CD4-positive, alpha-beta T cell treated with Interleukin-17A for 1 hour (primary cell): ENCODE measurements at places on chromosomes 5 and 9.
A peak's percentile ranks its signal among the peaks of the same experiment; 100 is the strongest.

DNA sequence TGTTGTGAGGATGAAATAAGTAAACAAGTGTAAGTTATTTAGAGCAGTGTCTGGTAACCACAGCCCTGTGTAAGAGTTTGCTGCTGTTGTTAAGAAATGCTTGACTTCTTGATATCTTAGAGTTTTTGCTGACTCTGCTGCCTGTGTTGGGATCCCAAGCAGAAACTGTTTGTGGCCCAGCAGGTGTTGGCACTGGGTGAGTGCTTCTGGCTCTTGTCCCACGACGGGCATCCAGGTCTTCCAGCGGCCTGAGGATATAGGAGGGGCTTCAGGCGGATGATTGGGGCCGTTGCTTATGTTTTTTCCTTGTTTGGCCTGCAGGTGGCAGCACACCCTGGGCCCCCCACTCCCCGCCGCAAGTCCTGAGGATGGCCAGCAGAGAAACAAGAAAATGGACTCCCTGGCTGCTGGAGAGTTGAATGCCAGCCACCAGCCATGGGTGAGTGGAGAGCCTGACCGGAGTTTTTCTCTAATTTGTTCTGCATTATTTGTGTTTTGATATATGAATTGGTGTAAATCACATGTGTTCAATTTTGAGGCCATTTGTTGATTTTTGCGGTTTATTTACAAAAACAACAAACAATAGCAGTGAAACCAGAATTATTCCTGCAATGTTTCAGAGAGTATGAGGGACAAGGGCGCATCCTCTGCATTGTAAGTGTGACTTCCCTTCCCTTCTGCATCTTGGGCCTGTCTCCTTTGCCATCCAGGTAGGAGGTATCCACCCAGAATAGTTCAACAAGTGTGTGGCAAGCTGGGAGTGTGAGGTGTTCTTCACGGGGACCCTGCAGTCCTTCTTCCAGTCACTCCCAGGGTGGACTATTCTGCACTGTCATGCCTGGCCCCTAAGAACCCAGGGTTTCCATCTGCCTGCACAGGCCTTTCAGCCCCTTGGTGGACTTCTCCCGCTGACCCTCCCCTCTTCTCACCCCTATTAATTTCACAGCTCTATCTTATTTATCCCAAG, 50.3 kb downstream of the SLC22A5 start:
- peak; percentile 75 for DNase-seq

DNA sequence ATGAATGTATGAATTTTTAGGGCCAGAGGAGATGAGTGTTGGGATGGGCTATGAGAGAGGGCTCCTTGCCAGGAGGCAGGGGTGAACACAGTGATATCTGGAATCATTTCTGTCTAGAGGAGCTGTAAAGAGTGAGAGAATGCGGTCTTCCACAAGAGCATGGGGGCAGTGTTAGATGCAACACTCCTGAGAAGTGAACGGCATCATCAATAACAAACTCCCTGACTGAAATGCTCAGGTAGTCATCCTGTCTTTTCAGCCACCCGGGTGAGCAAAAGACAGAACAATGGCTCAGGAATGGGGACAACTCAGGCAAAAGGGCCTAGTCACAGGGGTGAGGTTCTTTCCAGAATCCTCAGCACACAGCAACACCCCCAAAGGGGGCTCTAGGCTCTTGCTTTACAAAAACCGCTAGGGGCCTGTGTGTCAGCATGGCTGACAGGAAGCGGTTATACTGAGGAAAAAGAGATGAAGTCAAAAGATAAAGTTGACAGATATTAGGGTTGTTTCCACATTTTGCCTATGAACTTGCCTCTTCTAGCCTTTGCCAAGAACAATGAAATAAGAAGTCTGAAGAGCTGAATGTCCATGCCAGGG, 104.6 kb upstream of the LRRTM2 start:
- peak; percentile 32 for DNase-seq

GRCh38 chr5:146967646-146968045, 89.1 kb upstream of the PPP2R2B start:
- DNase-seq: no peak

GRCh38 chr5:115995351-115995750, 33.1 kb downstream of the LVRN start:
- no peak for DNase-seq

GRCh38 chr9:73880101-73880500, 617.0 kb upstream of the RORB start:
- DNase-seq: no peak

DNA sequence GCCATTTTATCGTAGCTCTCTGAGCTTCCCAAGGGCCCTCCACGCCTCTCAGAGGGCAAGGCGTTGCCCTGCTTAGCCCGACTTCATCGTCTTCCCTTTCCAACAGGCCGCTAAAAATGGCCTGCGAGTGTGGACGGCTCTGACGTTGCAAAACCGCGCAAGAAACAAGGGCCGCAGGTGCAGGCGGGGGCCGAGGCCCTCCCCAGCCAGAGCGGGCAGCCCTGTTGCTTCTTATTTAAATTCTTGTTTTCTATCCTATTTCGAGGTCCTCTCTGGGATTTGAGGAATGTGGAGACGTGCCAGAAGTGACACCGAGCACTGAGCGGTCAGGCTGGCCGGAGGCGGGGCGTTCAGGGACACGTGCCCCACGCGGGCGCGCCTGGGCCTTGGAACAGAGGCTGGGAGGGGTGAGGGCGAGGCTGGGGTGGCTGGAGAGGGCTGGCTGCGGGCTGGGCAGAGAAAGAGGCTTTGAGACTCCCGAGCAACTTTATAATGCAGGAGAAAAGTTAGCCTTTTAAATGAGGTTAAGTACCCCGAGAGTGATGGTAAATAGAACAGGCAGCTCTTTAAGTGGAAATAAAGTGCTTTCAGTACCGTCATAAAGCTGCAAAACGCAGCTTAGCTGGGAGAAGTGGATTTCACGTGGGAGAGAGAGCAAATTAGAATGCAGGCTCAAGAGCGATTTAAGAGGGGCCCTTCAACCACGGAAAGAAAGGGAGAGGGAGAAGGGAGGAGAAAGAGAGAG, 243.6 kb downstream of the AUH start:
- DNase-seq: no peak

GRCh38 chr5:1895739-1896420, 13.2 kb upstream of the IRX4 start:
- DNase-seq: no peak

GRCh38 chr5:137666461-137666850, 69.4 kb downstream of the KLHL3 start:
- DNase-seq: no peak

- no peak for DNase-seq
Observed at GRCh38 chr9:22103685-22104575, 94.8 kb upstream of the CDKN2B start.

GRCh38 chr9:90698871-90699440, 56.3 kb upstream of the DIRAS2 start:
- no peak for DNase-seq

DNA sequence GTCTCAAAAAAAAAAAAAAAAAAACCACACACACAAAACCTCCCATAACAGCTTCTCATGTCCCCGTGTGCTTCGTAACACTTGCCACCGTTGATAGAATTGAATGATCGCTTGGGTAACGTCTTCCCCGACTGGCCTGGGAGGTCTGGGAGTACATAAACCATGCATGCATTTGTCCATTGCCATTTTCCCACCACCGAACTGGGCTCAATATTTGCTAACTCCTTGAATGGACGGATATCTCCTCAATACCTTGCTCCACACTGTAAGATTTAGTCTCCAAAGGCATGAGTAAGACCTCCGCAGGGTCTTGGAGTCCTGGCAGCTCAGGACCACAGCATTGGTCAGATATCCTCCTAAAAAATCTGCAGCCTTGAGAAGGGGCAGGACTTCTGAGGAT, 3.2 kb upstream of the P4HA2 start:
- no peak for DNase-seq

- no peak for DNase-seq
Observed at GRCh38 chr9:134463280-134463679, 137.0 kb downstream of the RXRA start.

- DNase-seq: peak; percentile 78
Observed at GRCh38 chr5:177309351-177310191, 2.1 kb downstream of the MXD3 start.

- DNase-seq: no peak
Observed at GRCh38 chr9:36214571-36214970, 23.9 kb downstream of the CLTA start.

GRCh38 chr9:127976498-127976897, 4.3 kb downstream of the EEIG1 start:
- peak; percentile 68 for DNase-seq

- DNase-seq: no peak
Observed at GRCh38 chr5:119840175-119840574, 210.8 kb downstream of the FAM170A start.

DNA sequence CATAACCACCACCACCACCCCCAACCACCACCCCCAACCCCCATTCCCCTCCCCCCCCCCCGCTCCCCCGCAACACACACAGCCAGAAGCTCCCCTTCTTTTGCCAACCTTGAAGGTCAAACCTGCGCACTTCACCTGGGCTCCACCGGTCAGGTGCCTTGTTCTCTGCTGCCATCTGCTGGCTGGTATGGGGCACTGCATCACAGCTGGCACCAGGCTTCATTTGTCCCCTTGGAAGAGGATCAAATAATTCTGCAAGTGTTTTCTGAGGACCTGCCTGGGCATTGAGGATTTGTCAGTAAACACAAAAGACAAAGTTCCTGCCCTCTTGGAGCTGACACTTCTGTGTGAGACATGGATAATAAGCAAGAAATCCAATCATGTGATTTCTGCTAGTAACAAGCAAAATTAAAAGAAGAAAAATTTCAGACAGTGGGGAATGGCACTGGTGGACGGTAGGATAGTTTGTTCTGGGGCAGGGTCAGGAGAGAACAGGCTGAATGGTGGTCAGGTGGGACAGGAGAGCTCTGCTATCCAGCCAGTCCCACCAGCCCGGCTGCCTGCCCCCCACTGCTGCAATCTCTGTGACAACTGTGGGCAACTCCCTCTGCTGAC, 55.6 kb upstream of the LMX1B start:
- DNase-seq: peak; percentile 74

DNA sequence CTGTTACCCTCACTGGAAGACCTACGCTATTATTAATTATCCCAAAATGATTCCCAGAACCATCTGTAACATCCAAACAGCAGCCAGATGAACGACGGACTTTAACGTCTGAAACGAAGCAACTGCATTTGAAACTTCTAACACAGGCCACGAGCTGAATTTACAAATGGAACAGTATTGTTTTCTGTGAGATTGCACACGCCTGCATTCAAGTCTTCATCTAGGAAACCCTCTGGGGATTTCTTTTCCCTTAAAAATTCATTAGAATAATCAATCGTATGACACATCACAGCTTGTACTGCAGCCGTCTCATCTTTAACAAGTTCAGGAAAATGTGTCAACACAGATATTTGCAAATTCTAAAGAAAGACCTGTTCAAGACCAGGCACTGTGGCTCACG, 80.2 kb downstream of the MYO10 start:
- DNase-seq: no peak

DNA sequence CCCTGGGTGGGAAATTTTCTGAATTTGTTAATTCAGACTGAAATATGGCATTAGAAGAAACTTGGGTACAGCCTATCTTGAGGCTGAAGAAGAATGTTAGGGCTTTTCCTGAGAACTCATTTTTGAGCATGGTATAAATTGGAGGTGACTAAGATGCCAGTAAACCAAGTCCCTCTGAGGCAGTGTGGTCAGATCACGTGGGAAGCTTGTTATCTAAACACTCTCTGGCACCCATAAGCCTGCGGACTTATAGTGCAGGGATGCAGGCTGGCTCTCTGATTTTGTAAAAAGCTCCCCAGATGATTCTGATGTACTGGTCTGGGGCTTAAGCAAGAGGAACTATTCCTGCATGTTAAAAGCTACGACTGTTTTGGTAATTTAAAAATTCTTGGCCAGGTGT, 34.3 kb downstream of the MTMR12 start:
- peak; percentile 23 for DNase-seq

- no peak for DNase-seq
Observed at GRCh38 chr9:88307136-88307535, 81.1 kb upstream of the SPIN1 start.

DNA sequence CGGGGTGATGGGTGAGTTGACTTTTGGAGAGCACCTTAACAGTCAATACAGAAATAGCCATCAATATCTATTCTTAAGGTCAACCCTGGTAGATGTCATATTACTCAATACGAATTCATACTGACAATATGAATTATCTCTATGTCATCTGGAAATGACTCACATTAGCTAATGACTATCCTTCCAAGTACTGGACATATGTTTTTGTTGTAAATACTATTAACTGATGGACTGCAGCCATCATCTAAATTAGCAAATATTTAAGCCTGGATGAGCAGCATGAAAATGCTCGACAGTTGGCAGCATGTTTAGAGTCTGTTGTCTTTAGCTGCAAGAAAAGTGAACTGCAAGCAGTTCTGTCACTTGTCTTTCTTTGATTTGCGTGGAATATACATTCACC, 19.6 kb upstream of the ISOC1 start:
- no peak for DNase-seq

GRCh38 chr9:121839726-121840500, 188.5 kb downstream of the DAB2IP start:
- DNase-seq: no peak

GRCh38 chr9:37620396-37620795, 28.0 kb upstream of the TOMM5 start:
- no peak for DNase-seq

DNA sequence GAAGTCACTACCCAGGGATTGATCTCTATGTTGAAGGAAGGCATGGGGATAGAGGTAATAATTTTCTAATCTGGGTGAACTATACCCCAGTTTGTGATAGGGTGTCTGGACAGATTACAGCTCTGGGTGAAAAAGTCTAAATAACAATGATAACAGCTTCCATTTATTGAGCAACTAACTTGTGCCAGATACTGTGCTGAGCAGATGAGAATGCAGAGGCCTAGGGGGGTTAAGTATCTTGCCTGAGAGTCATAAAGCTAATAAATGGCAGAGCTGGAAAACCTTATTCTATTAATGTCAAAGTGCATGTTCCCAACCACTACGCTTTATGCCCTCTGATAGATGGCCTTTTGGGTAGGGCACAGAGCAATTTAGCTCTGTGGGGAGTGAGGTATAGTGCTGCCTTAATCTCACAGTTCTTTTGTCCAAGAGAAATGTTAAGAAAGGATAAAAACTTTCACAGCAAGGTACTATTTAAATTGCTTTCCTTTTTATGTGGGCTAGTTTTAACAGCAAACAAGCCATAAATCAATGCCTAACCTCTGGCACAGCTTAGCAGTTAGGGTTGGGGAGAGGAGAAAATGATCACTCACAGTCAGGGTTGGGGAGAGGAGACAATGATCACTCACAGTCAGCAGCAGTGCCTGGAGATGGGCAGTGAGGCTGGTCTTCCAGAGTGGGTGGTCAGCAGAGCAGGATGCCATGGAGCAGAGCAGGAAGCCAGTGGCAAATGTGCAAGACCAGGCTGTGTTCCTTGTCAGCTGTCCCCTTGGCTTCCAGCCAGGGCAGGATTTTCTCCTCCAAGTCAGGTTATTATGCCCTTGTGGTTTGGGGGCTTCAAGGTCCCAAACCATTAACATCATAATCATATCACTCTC, 187.0 kb downstream of the CARTPT start:
- no peak for DNase-seq

- no peak for DNase-seq
Observed at GRCh38 chr9:70100362-70100761, 56.7 kb downstream of the MAMDC2 start.

DNA sequence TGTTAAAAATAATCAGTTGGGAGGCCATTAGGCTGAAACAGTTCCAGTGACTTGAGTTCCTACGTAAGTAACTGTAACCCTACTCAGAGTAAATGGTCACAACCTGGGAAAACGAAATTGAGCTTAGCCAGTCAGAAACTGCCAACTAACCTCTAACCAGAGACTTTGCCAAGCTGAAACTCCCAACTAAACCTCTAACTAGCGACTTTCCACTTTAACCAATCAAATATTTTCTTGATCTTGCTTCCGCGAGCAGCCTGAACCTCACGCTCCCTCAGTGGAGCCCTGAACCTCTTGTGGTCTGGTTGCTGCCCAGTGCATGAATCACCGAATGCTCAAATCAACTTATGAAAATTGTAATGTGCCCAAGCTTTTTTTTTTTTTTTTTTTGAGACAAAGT, 156.2 kb downstream of the MED10 start:
- DNase-seq: no peak
